ENCODE measurements at places on chromosomes 3 and 15.

DNA sequence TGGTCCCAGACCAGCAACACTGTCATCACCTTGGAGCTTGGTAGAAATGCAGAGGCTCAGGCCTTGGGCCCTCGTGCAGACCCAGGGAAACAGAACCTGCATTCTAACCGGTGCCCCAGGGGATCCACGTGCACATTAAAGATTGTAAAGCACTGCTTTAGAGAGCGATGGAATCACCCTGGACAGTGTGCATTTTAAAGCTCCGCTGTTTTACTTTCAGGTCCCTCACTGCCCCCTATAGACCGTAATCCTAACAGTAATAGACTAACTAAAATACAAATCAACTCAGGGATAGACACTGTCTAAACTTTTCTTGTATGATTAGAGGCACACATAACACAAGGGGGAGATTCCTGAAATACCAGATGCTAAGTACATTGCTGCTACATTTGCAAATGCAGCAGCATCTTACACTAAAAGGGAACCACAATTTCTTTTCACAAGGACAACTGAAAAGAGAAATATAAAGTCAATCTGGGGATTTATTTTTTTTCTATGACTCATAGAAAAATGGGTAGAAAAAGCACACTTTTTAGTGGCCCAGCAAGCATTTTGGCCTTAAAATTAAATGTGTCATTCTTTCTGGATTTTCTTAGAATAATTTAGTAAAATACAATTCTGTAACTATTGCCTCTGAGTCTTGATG is 10.5 kb upstream of the SH3GL3 start:
- DNase-seq, result no peak

- DNase-seq, result no peak
These were observed 97.6 kb downstream of the LSM3 start for GRCh38 chr3:14275962-14276909.

DNA sequence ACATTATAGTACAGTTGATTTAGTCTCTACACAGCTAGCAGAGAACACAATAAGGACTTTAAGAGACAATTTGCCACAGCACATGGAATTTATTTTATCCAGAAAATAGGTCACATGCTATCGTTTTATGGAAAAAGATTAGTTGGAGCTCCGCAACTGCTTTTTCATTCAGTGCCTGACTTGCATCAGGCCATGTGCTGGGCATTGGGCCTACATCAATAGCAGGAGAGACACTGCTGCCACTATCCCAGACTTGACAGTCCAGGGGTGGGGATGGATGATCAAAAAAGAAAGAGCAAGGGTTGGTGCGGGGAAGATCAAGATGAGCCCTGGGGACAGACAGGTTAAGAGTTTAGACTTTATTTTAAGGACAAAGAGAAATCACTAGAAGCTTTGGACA is 75.2 kb upstream of the C3orf80 start:
- no peak for DNase-seq

DNA sequence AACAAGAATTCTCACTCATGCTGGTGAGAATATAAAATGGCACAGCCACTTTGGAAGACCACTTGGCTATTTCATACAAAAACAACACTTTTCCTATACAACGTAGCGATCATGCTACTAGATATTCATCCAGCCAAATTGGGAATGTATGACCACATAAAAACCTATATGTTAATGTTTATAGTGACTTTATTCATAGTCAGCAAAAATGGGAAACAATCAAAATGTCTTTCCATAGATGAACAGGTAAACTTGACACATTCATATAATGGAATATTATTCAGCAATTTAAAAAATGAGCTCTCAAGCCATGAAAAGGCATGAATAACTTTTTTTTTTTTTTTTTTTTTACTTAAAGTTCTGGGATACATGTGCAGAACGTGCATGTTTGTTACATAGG is 445.2 kb downstream of the ZBBX start:
- no peak for DNase-seq

- DNase-seq, result no peak
These were observed at the start of gene TRIM71 for GRCh38 chr3:32817558-32818228. TSS of gene TRIM71 (plus strand) at chr3:32817997. CDS start at chr3:32818081, 84 bp downstream.

DNA sequence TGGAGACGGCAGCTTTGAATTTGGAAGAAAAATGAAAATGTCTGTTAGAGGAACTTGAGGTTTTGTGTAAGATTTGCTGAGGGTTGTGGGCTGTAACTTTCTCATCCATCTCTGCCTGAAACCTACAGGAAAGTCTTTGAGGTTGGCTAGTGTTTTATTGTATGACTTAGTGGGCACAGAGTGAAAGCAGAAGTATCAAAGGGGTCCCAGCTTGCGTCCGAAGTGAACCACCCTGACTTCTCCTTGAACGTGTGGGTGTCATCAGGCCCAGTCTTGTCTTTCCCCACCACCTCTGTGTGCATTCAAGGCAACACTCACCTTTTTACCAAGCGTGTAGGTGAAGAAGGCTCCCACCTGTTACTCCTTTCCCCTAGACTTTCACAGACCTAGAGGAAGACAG is 682.1 kb upstream of the CFAP20DC start:
- no peak for DNase-seq

- DNase-seq, result no peak
These were observed 83.0 kb upstream of the UBP1 start for GRCh38 chr3:33523093-33523667.

- DNase-seq, result no peak
These were observed 41.1 kb downstream of the TTBK2 start for GRCh38 chr15:42879443-42879842.

GRCh38 chr3:172078721-172079120 is 39.3 kb downstream of the FNDC3B start:
- no peak for DNase-seq

DNA sequence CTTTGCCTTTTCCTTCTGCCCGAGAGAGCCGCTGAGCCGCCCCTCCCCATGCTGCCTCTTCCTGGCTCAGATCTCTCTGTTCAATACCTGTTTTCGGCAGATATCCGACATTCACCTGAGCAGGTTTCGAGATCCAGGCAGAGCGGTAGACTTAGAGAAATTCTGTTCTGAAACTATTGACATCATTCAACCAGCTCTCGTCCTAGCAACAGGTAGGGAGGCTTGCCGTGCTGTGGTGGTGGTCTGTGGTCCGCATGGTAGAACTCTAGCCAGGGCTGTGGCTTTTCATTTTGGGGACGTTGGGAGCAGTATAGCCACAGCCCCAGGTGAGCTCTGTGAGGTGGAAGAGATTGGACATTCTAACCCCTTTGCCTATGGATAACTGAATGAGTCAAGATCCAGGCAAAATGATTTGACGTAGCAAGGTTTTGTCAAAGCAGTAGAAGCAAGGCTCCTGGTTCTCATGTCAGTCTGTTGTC is 810 bp downstream of the TMEM62 start:
- DNase-seq, result no peak

- DNase-seq, result peak; percentile 17
These were observed 5.3 kb downstream of the TUBGCP4 start for GRCh38 chr15:43376017-43376705.

DNA sequence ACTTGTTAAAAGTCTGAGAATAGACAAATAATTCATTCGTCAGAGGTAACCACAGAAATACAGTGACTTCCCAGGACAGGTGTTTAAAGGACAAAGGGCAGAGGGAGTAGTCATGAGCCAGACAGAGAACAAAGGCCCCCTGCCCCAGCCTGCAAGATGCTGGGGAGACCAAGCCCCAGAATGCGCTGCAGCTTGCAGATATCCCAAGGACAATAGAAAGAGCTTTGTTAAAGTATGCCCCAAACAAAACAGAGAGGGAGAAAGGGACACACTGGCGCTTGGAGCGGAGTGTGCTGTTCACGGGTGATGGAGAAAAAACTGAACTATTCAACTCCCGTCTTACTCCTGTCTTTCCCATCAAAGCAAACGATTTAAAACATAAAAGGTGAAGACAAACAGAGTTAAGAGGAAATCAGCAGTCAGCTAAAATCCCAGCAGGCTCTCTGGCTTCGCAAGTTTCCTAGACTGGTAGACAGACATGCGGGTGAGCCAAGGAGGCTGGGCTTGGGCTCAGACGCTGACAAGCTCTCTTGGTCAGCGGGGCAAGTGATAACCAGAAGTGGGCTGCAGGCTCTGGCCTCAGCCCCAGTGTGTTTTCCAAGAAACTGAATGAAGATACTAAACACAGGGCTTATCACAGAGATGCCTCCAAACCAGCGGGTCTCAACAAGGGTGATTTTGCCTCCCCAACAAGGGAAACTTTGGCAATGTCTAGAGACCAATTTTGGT is 130.1 kb downstream of the UACA start:
- DNase-seq, result no peak

DNA sequence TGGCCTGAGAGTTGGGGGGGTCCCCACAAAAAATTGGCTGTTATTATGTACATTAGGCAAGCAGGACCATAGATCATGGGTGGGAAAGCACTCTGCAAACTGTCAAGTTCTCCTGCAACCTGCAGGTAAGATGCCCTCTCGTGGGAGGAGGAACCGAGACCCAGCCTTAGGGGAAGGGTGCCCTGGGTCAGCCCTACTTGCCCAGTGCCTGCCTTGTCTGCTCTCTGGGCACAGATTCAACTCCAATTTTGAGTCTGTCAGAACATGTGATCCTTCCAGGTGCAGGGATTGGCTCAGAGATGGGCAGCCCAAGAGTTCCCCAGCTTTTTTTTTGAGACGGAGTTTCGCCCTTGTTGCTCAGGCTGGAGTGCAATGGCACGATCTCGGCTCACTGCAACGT is 99.2 kb downstream of the PLXNA1 start:
- DNase-seq, result no peak

- DNase-seq, result no peak
These were observed 58.5 kb downstream of the PIK3R4 start for GRCh38 chr3:130688015-130688688.

DNA sequence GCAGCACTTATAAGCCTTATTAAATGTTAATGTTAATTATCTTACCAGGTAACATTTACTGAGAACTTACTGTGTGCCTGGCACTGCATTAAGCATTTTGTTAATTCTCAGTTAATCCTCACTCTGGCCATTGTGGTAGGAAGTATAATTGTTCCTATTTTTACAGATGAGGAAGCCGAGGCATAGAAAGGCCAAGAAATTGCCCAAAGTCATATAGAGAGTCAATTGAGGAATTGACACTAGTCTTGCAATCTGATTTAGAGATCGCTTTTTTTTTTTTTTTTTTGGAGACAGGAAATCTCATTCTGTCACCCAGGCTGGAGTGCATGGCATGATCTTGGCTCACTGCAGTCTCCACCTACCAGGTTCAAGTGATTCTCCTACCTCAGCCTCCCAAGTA is 132.6 kb upstream of the PROK2 start:
- no peak for DNase-seq

DNA sequence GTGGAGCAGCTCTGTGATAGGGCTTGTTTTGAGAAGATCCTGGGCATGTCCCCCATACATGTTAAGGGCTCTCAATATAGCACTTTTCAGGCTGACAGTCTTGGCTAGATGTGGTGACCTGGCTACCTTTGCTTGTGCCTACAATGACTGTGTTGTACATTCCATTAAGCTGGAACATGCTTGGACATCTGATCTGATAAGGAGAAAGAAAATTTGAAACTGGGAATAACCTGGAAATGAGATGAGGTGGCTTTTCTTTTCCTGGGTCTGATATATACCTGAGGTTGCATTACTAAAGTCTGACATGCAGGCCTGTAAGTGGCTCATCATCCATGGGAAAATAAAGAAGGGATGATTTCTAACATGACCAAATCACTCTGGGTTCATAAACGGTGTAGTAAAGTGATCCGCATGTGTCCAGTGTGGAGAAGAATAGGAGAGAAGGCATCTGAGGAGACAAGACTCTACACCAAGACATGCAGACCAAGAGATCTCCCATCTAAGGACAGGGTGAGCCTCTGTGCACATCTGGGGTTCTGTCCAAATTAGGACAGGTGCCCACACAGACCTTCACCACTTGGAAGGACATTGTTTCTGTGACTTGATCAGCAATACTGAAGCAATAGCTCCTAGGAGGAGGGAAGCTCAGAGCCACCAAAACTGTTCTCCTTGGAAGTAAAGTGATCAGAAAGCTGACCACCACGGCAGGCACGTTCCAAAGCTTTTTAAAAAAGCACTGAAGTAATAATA is 62.0 kb downstream of the KLHL6 start:
- DNase-seq, result no peak

DNA sequence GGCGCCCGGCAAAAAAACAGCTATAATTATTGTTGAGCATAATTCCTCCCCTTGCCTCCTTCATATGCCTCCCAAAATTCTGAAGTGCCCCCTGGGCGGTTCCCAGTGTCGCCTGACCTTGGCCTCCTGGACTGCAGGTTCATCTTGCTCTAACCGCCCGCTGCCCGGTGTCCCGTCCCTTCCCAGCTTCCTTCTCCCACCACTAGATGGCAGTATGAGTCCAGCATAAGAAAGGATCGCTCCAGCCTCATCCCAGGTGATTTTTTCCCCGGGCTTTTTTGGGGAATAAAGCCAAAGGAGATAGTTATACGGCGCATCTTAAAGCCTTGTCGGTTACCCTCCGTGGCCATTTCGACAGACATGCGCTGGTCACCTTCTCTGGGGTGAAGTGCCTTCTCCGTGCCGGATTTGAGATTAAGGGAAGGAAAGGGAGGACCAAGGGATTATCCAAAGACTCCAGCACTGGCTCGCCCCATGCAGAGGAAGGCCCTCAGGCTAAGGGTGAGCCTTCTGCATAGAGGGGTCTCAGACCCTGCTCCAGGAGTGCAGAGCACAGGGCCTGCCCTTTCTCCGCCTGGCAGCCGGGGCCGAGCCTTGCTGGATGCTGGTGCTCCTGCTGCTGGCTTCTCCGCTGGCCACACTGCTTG is 45.8 kb upstream of the TRA2B start:
- DNase-seq, result peak; percentile 50

DNA sequence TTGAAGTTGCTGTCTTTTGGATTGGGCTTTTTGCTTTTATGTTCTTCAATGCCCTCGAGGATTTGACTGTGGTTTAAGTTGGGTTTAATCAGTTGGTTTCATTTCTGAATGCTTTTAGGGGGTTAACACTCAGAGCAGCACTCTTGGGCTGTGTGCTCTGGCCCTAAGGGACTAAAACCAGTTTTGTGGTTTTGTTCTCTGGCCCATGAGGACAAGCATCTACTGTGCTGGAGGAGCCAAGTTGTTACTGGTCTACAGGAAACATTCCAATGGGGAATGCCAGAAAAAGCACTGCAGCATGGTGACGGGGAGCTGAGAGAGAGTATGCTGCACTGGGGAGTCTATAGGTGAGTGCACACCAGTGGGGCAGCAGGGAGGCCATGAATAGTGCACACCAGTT is 596.9 kb downstream of the ZBBX start:
- DNase-seq, result no peak

- no peak for DNase-seq
These were observed 44.0 kb downstream of the MFSD1 start for GRCh38 chr3:158845765-158846350.
